ENCODE measurements at places on chromosomes 12 and 14.

DNA sequence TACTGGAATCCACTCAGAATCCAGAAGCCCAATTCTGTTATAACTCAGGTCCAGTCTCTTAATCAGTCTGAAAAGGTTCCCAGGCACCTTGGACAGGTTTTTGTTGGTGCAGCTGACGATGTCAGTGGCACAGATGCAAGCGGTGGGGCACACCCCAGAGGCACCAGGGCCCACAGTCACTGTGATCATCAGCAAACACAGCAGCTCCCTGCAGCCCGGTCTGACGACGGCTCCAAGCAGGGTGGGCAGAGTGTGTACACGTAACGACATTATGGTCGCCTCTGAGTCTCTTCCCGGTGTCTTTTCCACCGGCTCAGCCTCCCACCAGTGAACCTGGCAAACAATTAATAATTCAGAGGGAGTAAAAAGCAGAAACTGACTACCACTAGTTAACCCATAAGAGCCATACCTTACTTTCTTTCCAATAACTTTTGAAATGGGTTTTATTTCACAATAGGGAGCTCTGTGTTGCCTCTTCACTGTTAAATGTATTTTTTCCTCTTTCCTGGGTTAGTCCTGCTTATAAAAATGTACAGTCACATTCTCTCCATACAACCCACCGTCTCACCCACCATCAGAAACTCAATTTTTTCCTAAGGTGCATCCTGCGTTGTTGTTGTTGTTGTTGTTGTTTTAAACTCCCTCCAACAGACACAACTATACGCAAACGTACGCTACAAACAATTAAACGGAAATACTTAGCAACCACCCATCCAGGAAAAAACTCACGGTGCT lies 521 bp upstream of the PCED1B start:
- DNase-seq, result peak; percentile 10

GRCh38 chr14:100372357-100373048 lies 49.4 kb downstream of the SLC25A47 start:
- no peak for DNase-seq

DNA sequence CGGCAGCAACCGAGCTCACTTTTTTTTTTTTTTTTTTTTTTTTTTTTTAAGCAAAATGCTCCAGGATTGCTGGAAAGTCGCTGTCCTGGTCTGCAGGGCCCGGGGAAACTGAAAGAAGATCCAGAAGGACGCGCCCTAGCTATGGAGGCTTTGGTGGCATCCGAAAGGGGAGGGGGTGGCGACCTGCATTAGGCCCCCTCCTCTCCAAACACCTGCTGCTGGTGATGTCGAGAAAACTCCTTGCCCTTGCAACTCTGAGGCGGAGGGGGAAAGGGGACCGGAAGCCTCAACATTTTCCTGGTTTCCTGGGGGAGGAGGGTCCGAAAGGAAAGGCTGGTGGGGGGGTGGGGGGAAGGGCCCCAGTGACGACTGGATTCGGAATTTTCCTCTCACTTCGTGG lies 421.1 kb downstream of the VRK1 start:
- no peak for DNase-seq

GRCh38 chr14:22794551-22794951 lies 20.7 kb downstream of the SLC7A7 start:
- DNase-seq, result no peak

- DNase-seq, result no peak
Observed at GRCh38 chr12:83841620-83842019, 1071.0 kb downstream of the SLC6A15 start.

GRCh38 chr14:90609376-90609775 lies 206.9 kb downstream of the TTC7B start:
- no peak for DNase-seq

DNA sequence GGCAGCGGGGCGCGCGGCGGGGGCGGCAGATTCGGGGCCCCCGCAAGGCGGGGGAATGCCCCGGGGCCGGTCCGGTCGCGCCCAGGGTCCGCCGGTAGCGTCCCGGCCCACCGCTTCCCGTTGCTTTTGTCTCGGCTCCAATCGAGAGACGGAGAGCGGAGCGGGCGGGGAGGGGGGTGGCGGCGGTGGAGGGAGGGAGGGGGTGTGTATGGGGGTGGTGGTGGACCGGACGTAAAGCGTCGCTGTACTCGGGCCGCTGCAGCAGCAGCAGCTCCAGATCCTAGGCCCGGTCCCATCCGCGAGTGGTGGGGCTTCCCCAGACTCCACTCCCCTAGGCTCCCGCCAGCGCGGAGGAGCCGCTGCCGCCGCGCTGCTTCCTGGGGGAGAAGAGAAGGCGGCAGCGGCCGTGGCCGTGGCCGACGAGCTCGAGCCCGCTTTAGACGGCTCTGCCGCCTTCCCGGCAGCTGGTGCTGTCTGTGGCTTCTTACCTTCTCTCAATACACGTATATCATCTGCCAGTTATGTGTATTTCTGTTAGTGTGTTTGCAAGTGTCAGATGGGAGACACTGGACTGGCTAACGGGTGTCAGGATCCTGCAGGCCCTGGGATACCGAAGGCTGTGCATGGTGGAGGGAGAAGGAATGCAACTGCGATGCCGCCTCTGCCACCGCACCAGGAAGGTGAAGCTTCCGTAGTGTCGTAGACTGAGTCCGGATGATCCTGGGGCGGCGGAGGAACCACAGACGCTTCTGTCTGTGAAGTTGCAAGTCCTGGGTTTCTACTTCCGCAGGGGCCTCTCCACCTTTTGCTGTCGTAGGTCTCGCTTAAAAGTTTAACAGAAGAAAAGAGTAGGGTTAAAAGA lies 508 bp downstream of the CNOT2 start:
- DNase-seq, result peak; percentile 60

DNA sequence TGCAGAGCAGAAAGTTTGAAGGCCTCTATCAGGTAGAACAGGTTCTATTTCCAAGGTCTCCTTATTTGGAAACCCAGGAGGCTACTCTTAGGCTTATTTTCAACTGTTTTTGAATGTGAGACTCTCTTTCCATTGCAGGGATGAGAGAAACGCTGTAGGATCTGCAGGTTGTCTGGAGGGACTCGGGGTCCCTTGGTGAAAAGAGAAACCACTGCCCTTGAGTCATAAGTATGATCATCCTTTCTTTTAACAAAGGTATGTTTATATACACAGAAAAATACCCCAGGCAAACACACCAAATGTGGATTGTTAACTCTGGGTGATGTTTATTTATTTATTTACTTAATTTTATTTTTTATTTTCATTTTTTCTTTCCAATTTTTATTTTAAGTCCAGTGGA lies 57.8 kb upstream of the MAX start:
- no peak for DNase-seq

GRCh38 chr12:89760783-89761182 lies 52.1 kb upstream of the ATP2B1 start:
- no peak for DNase-seq

DNA sequence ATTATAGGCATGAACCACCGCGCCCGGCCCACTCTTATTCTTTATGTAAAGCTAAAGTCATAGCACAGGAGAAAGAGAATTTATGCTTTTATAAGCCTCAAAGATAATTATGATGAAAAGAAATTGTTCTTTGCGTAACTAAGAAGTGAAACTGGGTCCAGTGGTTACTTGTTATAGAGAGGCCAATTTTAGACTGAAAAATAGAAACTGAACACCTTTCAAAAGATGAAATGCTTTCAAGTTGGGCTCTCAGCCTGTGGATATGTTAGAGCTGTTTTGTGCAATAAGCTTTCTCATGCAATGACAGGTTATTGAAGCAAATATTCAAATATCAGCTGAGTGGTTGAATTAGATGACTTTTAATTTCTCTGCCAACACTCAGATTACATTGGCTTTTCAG lies 7.9 kb downstream of the TMEM253 start:
- no peak for DNase-seq

- no peak for DNase-seq
Observed at GRCh38 chr12:124744273-124744640, 119.4 kb downstream of the SCARB1 start.

DNA sequence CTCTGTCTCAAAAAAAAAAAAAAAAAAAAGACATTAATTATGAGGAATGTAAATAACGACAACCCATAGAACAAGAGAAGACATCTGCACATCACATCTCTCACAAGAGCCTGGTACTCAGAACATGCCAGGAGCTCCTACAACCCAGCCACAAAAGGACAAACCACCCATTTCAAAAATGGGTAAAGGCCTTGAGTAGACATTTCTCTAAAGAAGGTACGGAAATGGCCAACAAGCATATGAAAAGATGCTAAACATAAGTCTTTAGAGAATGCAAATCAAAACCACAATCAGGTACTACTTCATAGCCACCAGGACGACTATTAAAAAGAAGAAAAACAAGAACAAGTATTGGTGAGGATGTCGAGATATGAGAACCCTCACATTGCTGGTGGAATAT lies 13.3 kb downstream of the AMN start:
- no peak for DNase-seq

DNA sequence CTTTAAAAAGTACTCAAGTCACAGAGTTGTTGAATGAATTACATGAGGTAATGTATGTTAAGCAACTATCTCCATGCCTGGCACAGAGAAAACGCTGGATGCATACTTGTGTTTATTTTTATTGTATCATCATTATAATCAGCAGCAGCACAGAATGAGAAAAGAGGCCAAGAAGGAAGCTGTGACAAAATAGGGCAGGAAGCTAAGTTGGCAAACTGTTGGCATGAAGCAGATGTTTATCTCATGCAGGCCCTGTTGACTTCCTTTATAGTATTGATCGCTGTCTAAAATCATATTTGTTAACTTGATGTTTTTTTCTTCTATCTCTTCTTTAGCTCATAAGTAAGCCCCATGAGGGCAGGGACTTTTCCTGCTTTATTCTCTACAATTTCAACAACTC lies 466.6 kb downstream of the TRHDE start:
- DNase-seq, result no peak

DNA sequence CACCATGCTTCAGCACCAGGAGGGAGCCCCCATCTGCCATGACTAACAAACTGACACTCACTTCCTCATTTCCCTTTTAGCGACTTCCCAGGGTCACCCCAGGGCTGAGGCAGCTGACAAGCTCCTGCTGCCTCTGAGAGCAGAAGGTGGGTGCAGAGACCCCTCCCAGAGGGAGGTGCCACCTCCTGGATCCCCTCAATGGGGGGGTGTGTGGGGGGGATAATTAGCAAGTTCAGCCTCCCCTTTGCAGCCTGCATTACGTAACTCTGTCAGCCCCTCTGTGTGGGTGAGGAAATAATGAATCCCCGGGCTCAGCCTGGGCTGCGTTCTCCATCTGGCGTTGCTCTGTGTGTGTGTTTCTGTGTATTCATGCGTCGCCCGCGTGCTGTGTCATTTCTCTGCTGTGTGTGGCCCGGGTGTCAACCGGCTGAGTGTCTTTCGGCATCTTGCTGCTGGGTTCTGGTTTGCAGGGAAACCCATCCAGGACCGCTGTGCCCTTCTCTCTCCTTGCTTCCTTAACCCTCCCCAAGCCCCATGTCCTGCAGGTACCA lies 28.0 kb downstream of the NOS1 start:
- DNase-seq, result no peak

DNA sequence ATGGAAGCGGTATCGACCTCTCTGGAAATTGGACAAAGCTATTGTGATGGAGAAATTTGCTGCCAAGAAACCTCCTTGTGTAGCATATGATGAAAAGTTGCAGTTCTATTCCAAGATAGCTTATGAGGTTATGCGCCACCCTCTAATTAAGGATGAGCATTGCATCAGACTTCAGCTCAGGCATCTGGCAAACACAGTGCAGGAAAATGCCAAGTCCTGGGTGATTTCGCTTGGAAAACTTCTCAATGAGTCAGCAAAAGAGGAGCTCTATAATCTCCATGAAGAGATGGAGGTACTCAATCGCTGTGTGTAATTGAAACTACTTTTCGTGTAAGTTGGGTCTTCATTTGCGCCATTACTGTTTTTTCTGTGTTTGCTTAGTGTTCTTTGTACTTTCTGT lies 51.2 kb downstream of the DNAH10 start:
- no peak for DNase-seq

DNA sequence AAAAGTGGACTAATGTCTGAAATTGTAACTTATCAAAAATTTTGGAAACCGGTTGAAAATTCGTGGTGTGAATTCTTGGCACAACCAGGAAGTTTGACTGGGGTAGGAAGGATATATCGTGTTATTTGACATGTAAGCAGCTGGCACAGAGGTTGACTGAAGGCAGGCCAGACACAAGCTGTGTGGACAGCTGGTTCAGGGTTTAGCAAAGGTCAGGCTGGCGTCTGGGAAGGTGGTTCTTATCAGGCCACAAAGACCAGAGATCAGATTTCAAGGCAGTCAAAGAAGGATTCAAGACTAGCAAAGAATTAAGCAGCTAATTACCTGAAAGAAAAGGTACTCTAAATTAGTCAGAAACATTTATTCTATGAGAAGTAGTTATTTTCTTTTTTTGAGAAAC lies 450.2 kb upstream of the MDGA2 start:
- no peak for DNase-seq

GRCh38 chr14:21449899-21450216 lies 6.1 kb downstream of the CHD8 start:
- no peak for DNase-seq

GRCh38 chr12:42673535-42673934 lies 84.0 kb upstream of the PRICKLE1 start:
- no peak for DNase-seq

- DNase-seq, result no peak
Observed at GRCh38 chr12:24695657-24696329, 253.1 kb downstream of the BCAT1 start.

DNA sequence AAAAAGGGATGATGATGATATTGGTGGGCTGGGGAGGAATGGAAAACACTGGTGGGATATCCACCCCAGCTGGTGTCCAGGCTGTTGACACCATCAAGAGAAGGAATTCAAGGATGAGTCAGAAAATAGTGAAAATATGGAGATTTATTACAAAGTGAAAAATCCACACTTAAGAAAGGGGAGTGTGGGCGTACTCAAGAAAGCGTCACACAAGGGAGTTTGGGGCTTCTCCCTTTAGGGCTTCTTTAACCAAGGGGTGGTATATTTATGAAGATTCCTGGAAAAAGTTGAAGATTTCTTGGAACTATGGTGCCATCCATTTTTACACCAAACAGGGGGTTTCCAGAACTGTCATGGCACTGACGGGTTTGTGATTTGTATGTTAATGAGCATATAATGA lies 63.1 kb upstream of the ARID2 start:
- no peak for DNase-seq

DNA sequence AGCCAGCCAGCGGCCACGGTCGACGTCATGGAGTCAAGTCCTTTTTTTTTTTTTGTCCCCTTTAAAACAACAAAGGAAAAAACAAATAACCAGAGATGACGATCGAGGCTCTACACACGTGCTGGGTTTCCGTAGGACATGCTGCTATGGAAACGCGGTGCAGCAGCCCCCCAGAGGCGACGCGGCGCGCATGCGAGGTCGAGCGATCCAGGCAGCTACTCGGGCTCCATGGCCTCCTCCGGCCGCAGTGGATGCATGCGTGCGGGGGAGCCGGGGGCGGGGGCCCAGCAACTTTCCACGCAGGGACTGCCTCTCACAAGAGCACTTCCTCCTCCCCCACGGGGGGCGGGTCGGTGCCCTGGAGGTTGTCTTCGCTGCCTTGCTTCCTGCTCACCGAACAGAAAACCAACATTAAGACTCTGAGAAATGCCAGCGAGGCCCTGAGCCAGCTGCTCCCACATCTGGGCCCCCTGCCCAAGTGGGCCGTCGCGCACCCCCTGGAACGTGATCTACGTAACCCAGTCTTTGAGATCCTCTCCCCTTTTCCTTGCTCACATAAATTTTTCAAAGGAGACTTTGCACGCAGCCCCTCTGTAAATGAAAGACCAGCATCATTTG lies 30.7 kb downstream of the P2RX4 start:
- peak; percentile 96 for DNase-seq

- peak; percentile 82 for DNase-seq
Observed at GRCh38 chr12:121802843-121803698, 738 bp upstream of the SETD1B start.
